ENCODE measurements at places on chromosomes 3 and 15. TPM values are rescaled to one million over a fixed set of nuclear protein-coding genes. Genes with fewer than 3 reads are reported as not detected.

Gene CADM2
- polyA plus RNA-seq, result not detected

Gene PARP3
- 8.7 TPM for polyA plus RNA-seq

Gene C3orf62
- 2.4 TPM for polyA plus RNA-seq

Gene DHFR2
- polyA plus RNA-seq, result 1.1 TPM

DNA sequence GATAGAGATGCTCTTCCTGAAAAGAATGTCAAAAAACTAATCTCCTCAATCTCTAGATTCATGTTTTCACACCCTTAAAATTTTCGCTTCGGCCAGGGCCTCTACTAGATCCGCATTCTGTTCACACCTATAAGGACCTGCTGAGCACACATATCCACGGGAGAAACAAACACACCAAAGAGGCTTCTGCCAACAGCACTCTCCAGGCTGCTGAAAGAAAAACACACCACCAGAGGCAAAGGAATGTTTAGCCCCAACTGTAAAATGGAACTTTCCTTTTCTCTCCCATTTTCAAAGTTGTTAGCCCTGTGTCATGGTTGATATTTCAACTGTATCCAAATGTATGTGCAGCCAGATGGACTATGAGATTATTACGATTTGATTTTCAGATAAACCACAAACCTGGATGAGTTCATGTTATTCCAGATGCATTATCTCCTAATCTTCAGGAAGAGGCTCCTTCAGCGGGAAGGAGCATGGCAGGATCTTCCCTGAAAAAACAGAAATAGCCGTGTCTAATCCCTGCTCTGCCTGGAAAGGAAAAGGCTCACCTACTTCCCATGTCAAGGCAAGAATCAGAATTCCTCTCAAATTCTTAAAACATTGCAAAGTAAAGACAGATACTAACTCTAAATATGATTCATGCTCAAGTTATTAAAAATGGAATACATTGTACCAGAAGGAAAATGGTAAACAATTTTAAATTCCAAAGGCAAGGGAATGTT lies 442.7 kb upstream of the NR2F2 start:
- peak; percentile 4 for DNase-seq

- DNase-seq, result no peak
Observed at GRCh38 chr15:66101715-66102395, 151.7 kb downstream of the MEGF11 start.

GRCh38 chr3:124833710-124834332 lies 53.3 kb downstream of the ITGB5 start:
- DNase-seq, result no peak

- DNase-seq, result peak; percentile 86
Observed at GRCh38 chr3:159854500-159855124, 134.0 kb upstream of the IL12A start.

All from mammary epithelial cell (primary cell).